ENCODE measurements at places on chromosomes 3 and 15.

DNA sequence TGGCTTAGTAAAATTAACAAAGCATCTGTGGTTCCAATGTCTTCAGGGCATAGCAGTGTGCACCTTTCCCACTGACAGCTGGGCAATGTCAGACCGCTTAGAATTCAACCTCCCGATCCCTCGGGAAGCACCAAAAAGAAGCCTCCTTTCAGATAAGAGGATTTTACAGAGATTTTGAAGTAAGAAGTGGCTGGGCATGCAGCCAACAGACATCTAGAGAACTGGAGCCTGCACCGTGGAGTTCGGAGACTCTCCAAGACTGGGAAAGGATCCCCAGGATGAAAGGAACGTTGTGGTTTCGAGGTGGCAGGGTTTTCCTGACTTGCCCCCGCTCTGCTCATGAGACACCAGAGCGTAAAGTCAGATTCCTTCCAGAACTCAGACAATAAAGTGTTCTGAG lies 5.3 kb downstream of the FAM174B start:
- DNase-seq, result no peak

DNA sequence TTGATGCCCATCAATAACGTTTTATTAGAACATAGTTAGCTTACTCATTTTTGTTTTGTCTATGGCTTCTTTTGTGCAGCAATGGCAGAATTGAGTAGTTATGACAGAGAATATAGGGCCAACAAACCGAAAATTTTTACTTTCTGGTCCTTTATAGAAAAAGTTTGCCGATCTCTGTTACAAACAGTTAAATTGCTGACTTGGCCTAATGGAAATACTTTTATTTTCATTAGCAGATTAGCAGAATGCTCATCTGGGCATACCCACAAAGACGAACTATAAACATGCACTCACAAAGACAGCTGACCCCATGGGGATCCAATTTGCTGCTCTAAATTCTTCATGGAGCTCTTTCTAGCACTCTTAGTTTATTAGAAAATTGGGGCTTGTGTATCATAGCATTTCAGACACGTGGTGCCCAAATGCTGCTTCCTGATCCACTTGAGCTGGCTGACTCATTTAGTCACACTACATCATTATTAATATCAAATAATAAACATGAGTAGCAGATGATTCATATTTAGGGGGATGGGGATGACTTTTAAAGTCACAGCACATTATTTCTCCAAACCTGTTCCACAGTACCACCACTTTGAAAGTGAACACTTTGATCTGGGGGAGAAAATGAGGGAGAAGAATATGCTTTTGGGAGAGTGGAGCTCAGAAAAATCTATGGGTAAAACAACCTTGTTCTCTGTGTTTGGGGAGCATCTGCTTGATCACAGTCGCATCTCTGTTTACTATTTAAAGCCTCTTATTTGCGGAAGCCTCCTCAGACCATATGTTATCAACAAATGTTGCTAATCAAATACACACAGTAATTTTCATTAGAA lies 228.1 kb upstream of the FEZF2 start:
- DNase-seq, result no peak

- no peak for DNase-seq
Measured at GRCh38 chr3:24385012-24385615, 109.5 kb downstream of the THRB start.

GRCh38 chr3:153463895-153464294 lies 301.9 kb downstream of the RAP2B start:
- DNase-seq, result no peak

DNA sequence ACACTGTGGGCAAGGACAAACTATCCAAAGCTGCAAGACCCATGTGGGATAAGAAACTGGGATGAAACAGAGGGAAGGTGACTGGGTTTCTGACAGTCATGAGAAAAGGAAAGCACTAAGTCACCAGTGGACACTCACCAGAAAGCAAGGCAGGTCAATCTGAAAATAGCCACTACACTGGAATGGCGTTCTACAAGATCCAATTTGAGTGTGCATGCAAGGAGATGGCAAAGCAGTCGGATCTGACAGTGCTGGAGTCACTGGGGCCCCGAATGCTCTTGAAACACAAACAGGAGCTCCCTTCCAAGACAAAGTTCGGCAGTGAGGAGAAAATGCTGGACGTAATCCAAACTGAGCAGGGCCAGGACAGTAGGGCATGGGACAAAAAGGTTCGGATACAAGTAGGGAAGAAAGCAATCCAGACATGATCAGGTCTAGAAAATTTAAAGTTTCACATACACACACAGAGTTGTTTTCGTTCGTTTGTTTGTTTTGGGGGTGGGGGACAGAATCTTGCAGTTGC lies 95.5 kb downstream of the EOMES start:
- no peak for DNase-seq

DNA sequence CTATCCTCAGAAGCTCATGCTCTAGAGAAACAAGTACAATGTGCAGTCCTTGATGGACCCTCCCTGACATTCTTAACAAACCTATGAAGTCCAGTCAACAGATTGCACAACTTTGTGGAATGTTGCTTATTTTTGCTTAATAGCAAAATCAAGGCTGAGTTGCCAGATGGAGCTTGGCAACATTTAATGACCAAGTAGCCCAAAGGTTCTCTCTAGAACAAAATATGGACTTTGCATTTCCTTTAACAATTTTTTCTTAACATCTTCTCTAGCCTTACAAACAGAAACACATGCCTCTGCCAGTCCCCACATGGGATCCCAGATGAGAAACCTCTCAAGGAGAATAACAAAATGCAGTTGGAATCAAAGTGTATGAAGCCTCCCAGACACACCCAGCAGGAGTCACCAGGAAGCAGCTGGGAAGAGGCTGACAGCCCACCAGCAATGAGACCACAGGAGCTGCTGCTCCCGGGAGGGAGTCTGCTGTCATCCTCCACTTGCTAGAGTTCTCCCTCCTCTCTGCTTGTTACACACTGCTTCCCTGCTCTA lies 422.5 kb upstream of the CDIN1 start:
- DNase-seq, result no peak

GRCh38 chr15:39597751-39598185 lies 16.9 kb downstream of the THBS1 start:
- DNase-seq, result no peak

- DNase-seq, result no peak
Measured at GRCh38 chr15:72202801-72203506, 5.4 kb upstream of the GRAMD2A start.

GRCh38 chr3:131277836-131278497 lies 103.6 kb upstream of the NUDT16 start:
- no peak for DNase-seq

DNA sequence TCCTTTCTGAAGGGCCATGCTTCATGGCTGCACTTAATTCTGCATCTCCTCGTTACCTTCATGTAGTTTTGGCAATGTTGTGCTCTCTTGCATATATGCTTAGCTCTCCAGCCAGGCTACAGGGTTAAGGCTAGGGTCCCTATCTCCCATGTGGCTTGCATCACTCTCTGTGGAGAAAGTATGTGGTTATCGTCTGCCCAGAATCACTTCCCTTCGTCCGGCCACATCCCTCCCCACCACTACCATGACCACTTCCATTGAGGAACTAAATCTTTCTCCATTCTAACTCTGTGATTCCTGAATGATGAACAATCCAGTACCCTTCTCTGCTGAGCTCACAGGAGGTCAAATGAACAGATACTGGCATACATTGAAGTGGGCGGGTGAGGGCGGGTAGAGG lies 34.0 kb downstream of the WWTR1 start:
- no peak for DNase-seq

- no peak for DNase-seq
Measured at GRCh38 chr15:48096355-48096786, 24.4 kb upstream of the SLC24A5 start.

GRCh38 chr3:195003006-195003892 lies 267.7 kb downstream of the XXYLT1 start:
- DNase-seq, result no peak

DNA sequence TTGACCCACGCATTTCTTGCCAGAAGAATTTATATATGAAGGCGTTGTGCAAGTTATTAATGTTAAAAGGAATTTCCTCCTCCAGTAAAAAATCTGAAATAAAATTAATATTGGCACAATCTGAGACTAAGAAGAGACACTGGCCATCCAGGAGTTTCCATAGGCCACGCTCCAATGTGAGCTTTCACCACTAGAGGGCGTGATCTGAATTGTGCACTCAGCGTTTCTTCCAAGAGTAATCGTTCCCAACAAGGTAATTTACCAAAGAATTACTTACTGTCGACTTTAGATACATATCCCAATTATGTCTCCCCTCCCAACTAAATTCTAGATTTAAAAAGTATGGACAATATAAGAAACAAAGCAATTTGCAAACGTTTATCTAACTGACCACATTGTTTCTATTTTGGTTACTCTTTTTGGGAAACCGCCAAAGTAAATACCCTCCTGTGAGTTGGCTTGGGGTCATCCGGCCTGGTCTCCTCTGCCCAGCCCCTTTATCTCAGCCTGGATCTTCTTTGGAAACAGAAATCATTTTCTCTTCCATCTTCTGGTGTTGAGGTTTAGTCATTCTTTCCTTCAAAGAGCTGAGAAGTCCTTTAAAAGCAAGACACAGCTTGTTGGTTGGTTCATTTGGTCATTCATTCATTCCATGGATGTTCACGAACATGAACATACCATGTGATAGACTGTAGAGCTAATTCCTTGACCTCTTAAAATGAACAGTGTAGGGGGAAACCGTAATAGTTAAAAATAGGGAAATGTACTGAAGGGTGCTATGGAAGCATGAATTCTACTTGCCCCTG lies 26.2 kb downstream of the POLR2M start:
- DNase-seq, result no peak

DNA sequence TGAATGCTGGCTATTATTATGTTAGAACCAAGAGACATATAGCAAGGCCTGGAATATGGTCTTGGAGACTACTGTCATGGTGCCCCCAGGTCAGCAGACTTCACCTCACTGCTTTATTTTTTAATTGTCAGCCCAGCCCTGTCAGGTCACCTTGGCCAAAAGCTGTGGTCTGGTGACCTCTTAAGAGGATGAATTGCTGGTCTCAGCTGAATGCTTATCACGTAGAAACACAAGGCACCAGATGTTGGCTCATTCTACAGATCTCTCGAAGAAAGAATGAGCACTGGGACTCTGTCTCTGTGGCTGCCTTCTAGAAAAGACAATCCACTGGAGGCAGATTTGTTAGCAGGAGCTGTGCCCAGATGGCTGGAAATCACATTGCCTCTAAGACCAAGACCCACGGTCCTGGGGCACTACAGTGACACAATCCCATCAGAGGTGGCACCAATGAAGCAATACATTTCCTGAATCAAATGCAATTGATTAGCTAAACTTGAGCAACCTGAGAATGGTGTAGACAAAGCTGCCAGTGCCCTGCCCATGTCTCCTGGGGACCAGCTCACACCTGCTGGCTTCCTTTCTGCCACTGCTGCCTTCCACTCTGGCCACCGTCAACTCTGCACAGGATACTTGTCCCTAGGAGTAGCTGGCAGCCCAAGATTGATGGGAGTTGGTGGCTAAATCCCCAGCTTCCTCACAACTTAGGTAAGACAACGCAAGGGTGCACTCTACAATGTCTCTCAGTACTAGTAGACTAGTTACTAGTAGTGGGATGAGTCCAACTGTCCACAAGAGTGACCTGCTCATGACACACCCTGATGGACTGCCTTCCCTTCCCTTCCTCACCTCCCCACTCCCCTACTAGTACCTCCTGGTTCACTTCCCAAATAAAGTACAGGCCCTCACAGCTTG lies 384.9 kb upstream of the PROK2 start:
- no peak for DNase-seq

GRCh38 chr3:138862924-138863775 lies 28.4 kb upstream of the PIK3CB start:
- no peak for DNase-seq

DNA sequence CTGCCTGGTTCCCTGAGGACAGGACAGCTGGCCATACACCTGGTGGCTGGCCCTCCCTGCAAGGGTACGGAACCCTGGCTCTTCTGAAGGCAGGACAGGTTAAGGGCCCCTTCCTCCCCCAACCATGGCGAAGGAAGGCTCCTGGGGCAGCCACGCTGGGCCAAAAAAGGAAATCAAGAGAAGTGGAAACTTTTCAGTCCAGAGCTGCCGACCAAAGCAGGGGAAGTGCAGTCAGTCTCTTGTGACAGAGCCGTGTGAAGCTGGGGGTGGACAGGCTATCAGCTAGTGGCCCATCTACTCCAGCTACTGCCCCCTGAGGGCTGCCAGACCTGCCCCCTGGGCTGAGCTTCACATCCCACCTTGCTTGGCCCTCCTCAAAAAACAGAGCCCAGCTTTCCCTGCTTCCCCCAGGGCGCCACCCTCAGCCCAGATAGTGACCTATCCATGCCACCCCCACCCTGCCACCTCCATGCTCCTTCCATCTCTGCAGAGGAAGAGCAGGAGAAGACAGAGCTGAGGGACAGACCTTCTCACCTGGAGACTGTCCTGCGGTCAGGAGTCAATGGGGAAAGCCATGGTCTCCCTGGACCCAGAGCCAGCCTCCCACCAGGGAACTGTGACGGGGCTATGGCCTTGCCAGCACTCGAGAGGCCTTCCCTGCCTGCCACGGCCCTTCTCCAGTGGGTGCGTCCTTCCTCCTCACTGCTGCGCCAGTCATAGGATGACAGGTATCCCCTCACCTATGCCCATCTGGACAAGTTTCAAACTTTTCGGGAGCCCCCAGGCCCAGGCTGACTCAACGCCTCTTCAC lies 4.6 kb downstream of the SEMA7A start:
- no peak for DNase-seq

GRCh38 chr15:58010983-58011382 lies 54.5 kb downstream of the ALDH1A2 start:
- no peak for DNase-seq

DNA sequence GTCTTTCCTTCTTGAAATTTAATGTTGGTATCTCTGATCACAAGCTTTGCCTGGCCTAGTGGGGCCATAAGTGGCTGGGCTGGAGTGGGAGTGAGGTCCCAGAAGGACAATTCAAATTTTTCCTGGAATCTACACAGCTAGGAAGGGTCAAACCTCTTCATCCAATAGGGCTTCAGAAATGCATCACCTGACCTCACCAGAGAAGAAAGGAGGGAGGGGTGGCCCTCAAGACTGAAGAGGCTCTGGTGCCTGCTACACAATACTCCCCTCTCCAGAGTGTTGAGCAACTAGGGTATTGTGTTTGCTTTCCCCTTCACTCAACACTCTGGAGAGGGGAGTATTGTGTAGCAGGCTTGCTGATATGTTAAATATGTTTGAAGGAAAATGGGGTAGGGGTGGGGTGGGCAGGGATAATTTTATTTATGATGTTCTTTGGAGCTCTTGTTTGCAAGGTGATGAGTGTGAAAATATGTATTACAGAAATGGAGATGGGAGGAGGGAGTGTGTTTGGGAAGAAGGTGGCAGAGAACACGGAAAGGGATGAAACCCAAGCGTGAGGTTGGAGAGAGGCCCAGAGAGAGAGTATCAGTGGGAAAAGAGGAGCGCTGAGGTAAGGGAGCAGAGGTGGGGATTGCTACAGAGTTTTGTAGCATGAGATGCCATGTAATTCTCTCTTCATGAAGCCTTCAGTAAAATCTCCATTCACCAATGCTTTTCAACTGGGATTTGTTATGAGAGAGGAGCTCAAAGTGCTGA lies 5.7 kb upstream of the KLHL24 start:
- no peak for DNase-seq

- no peak for DNase-seq
Measured at GRCh38 chr15:56963710-56964109, 45.3 kb downstream of the TCF12 start.

GRCh38 chr3:87997298-87997697 lies 61.5 kb downstream of the CGGBP1 start:
- DNase-seq, result no peak

GRCh38 chr15:35725353-35725752 lies 179.4 kb upstream of the DPH6 start:
- no peak for DNase-seq

GRCh38 chr3:197297002-197297401 lies 1.4 kb downstream of the DLG1 start:
- DNase-seq, result no peak

Measured in activated CD8-positive, alpha-beta memory T cell treated with anti-CD3 and anti-CD28 coated beads for 1 hour (primary cell).